Hematopoietic multipotent progenitor cell treated with erythropoietin and hydrocortisone succinate and interleukin-3 and kit ligand, for 4 days (in vitro differentiated cells): ENCODE measurements at places on chromosomes 7 and 10.

GRCh38 chr10:14705548-14706230, 69.0 kb downstream of the FAM107B start:
- DNase-seq = peak; percentile 80

- DNase-seq = no peak
Measured at GRCh38 chr7:1431634-1432380, 27.5 kb downstream of the MICALL2 start.

GRCh38 chr7:29337546-29338116, 143.1 kb downstream of the CHN2 start:
- peak; percentile 81 for DNase-seq

DNA sequence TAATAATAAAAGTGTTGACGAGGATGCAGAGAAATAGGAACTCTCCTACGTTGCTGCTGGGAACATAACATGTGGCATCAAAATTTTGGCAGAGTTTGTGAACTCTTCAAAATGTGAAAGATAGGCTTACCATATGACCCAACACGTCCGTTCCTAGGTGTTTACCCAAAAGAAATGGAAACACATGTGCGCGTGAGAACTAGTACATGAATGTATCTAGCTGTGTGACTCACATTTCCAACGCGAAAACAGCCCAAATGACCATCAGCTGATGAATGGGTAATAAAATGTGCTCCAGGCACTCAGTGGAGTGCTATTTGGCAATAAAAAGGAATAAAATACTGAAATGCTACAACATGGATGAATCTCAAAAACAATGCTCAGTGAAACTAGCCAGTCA, 10.4 kb upstream of the ELFN1 start:
- no peak for DNase-seq

DNA sequence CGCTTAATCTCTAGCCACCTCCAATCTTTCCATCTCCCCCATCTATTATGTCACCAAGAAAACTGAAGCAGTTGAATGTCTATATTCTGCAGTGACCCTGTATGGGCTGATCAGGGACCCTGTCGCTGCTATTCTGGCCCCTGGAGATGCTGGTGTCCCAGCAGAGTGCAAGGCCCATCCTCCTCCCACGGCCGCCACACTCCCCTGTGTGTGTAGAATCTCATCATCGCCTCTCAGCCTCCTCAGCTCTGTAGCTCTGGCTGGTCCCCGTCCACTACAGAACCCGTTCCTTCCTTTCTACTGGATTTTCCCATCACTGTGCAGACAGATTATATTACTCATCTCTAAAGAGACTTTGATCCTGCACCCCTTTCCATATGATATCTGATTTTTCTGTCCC, 235.8 kb upstream of the PFKP start:
- no peak for DNase-seq

GRCh38 chr10:6203331-6204062, 765 bp downstream of the PFKFB3 start:
- DNase-seq = peak; percentile 76
